ENCODE measurements at places on chromosomes 3 and 15. TPM values are rescaled to one million over a fixed set of nuclear protein-coding genes. Genes with fewer than 3 reads are reported as not detected.

DNA sequence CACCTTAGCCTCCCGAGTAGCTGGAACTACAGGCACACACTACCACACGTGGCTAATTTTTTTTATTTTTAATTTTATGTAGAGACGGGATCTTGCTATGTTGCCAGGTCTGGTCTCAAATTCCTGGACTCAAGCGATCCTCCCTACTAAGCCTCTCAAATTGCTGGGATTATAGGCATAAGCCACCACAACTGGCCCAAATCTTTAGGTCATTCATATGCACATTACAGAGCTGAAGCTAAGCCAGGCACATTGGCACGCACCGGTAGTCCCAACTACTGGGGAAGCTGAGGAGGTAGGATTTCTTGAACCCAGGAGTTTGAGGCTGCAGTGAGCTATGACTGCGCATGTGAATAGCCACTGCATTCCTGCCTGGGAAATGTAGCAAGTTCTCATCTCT lies 265.9 kb downstream of the ZMAT3 start:
- no peak for DNase-seq

The EEF1AKMT4 gene
- 18.5 TPM for total RNA-seq

DNA sequence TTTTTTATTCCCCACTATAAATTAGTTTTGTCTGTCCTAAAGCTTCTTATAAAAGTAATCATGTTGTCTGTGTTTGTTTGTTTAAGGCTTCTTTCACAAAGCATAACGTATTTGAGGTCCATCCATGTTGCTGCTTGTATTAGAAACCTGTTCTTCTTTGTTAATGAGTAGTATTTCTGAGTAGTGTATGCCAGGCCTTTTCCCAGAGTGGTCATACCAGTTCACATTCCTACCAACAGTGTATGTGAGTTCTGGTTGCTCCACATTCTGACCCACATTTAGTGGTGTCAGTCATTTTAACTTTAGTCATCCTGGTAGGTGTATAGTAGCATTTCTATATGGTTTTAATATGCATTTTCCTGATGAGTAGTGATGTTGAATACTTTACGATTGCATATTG lies 98.6 kb downstream of the NEO1 start:
- no peak for DNase-seq

The HTR3E gene
- not detected for total RNA-seq

DNA sequence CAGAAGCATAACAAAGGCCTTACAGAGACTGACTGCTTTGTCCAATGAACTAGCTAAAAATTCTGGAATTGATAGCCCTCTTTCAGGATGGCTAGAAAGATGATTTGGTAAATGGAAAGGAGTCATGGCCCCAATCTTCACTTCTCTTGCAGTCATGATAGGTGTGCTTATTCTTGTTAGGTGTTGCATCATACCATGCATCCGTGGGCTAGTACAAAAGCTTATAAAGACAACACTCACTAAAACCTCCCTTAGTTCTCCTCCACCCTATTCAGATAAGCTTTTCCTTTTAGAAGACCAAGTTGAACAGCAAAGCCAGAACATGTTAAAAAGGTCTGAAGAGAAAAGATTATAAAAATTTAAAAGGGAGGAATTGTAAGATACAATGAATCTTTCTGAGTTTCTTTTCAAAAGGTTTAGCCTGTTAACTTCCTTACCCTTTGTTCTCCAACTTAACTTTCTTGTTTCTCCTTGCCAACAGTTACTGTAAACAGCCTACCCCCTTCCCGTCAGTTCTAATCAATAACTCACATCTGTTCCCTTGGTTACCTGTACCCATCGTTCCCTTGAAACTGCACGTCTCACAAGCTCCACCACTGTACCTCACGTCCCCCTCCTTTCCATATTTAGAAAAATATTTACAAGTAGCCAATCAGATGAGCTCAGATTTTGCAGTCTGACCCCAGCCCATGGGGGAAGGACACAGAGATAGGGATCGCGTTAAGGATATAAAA lies 105.8 kb downstream of the ZBBX start:
- DNase-seq = no peak

GRCh38 chr3:107241217-107241616 lies 136.0 kb upstream of the CCDC54 start:
- DNase-seq = peak; percentile 53

The ALDH1A3 gene
- 0.39 TPM for total RNA-seq

DNA sequence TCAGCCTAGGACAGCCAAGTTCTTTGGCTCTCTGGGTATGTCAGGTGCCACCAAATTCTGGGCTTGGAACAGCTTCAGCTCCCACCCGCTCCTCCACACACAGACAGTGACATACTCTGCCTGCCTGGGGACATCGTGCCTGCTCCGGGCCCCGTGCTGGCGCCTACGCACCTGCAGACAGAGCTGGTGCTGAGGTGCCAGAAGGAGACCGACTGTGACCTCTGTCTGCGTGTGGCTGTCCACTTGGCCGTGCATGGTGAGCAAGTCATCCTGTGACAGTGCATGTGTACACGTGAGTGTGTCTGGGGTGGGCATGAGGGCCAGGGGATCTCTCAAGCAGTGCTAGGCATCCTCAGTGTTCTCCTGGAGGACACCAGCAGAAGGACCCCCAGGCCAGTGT lies 922 bp downstream of the IL17RC start:
- no peak for DNase-seq

The GOLGA6L1 gene
- total RNA-seq = not detected

DNA sequence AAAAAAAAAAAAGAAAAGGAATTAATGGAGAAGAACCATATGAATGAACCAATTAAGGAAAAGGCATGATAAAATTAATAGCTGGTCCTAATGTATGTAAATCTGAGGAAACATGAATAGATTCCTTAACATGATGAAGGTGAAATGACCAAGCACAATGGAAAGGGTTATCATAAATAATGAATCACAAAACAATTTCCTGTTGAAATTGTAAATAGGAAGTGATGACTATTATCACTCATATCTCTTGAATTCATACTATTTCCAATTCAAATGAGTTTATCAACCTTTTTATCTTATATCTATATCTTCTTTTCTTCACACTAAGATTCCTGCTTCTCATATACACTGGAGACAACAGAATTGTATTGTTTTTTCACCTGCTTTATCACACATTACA lies 32.0 kb downstream of the AADACL2 start:
- peak; percentile 32 for DNase-seq

- DNase-seq = no peak
These were observed 38.4 kb upstream of the UBE2E2 start for GRCh38 chr3:23164746-23165145.

- no peak for DNase-seq
These were observed 349.9 kb downstream of the ZBBX start for GRCh38 chr3:167030082-167030725.

The MITF gene
- 3.7 TPM for total RNA-seq

The MCF2L2 gene
- 3.4 TPM for total RNA-seq

GRCh38 chr3:28915741-28916500 lies 364.9 kb upstream of the RBMS3 start:
- peak; percentile 63 for DNase-seq

DNA sequence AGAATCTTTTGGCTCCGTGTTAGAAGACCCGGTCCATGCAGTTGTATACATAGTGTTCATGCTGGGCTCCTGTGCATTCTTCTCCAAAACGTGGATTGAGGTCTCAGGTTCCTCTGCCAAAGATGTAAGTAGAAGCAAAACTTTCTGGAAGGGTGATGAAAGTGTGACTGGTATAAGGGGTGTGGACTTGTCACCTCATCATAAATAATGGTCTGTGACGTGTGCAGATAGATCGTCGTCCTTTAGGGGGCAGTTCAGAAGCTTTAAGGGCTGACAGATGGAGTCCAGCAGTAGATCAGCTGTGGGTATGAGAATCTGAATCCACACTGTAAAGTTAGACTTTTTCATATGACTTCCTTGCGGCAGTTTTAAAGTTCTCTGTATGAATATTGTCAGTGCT lies 15.3 kb downstream of the SEC61A1 start:
- no peak for DNase-seq

- no peak for DNase-seq
These were observed 6.2 kb upstream of the EHD4 start for GRCh38 chr15:41978534-41978933.

GRCh38 chr3:33372218-33373081 lies 67.8 kb downstream of the UBP1 start:
- DNase-seq = peak; percentile 72

DNA sequence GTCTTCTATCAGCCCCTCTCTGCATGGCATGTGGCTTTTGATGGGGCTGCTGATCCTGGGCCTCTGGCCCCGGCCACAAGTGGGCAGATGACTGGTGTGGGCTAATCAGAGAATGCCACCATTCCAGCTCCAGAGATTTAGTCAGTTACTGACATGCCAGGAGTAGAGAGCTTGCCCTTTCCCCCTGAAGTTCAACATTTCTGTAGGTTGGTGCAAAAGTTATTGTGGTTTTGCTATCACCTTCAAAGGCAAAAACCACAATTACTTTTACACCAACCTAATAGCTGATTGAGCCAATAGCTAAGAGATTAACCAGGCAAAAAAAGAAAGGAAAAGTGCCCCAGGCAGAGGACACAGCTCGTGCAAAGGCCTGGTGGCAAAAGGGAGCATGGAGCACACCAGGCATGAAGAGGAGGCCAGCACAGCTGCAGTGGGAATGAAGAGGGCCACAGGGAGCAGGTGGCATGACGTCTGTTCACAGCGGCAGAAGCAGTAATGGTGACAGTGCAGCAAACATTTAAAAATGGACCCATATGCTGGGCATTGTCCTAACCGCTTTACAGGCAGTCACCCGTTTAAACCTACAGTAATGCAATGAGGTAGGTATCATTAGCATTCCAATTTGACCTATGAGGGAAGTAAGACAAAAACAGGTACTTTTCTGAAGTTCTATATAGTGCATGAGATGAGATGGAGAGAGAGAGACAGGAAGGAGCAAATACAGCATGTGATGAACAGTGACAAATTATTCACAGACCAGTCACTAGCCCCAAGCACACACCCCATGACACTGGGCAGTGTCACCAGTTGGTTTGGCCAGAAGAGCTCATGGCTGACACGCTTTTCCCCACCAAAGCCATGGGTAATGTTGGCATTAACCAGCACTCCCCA lies 373.0 kb upstream of the PROK2 start:
- no peak for DNase-seq

- DNase-seq = peak; percentile 29
These were observed 34.5 kb downstream of the PLA2G4D start for GRCh38 chr15:42059661-42060476.

- DNase-seq = peak; percentile 96
These were observed 128.8 kb upstream of the OSTN start for GRCh38 chr3:191070201-191070600.

The GALNT15 gene
- 0.13 TPM for total RNA-seq

DNA sequence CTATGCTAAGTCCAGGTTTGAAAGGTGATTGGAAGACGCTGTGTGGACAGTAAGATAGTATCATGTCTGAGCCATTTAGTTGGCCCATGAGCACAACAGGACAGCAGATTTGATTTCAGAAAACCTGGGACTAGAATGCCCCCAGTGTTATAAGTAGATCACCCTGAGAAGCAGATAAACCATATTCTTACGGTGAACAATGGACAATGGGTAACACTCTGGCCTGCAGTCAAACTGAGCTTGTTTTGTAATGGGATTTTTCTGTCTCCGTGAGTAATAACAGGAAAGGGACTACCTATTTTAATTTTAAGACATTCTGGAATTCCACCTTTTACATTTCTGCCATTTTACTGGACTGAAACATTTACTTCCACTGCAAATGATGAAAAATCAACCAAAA lies 71.5 kb downstream of the LDHAL6B start:
- peak; percentile 45 for DNase-seq

DNA sequence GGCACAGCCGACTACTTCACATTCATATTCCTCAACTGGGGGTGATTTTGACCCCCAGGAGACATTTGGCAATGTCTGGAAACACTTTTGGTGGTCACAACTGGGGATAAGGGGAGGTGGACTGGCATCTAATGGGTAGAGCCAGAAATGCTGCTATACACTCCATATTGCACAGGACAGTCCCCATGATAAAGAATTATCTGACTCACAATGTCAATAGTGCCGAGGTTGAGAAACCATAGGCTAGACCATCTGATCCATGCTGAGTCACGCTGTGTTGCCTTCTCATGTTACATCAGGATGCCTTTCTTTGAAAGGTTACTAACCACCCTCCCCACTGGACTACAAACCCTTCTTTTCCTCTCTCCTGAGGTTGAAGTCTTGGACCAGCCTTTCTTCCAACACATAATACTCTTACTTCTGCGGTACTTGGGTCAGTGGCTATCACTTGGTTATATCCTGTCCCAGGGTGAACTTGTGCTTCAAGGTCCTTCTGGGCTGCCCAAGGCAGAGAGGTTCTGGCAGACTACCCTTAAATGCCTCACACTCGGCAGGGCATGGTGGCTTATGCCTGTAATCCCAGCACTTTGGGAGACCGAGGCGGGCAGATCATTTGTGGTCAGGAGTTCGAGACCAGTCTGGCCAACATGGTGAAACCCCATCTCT lies 68.8 kb downstream of the CTNNB1 start:
- DNase-seq = peak; percentile 97

DNA sequence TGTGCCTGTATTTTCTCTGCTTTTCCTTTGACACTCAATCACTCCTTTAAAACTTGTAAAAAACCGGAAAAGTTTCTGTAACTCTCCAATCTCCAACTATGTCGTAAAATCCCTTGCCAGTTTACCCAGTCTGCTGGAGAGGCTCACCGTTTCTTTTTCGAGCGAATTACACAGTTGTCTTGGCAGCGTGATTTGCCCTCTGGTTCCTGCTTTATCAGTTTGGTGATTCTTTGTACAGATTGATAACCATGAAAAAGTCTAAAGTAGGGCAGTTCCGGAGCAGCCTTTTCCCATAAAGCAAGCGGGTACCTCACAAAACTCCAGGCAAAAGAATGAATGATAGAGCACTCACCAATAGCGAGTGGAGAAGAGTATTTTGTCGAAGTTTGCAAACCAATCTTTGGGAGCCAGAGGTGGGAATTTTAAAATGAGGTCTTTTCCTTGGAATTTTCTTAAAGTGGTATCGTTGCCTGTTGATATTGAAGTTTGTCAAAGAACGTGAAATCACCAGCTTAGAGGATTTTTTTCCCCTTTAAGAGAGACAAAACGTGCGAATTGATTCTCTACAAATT lies at the start of gene TTC23:
Gene TTC23, minus strand, starts transcription at position 312 of the 572 bp plus-strand sequence. CDS start 20,869 bp downstream, outside the sequence.
- peak; percentile 89 for DNase-seq

DNA sequence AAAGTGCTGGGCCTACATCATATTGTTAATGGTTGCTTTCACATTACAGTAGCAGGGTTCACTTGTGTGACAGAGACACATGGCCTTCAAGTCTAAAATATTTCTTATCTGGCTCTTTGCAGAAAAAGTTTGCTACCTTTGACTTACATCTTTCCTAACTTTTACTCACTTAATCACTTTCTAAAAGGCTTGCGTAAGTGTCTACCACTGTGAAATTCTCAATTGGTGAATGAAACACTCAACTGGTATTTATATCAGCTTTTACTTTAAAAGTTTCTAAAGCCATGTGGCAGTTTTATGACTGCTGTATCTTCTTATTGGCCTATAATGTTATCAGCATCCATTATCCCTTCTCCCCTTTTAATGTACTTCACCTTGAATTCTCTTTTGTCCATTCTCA lies 554.5 kb downstream of the ZIC1 start:
- DNase-seq = no peak

DNA sequence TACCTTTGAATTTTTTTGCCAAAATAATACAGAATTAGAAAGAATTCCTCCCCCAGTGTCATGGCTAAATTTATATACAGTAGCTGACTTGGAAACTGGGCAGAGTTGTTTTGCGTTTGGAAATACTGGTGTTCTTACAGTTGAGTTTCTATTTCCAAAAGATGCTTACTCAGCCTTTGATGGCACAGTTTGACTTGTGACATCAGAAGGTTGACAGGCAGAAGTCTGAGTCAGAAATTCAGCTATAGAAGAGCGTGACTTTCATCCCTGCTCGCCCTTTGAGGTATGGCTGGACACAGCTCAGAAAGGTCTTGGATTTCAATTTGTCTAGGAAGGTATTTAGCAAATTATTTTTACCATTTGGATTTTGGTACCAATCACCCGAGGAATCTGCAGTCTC lies 175.8 kb downstream of the VGLL4 start:
- no peak for DNase-seq

- no peak for DNase-seq
These were observed 98.0 kb upstream of the SLC25A36 start for GRCh38 chr3:140843656-140844055.

Data from HT1080 (cell line).